Suppressor macrophage treated with lipopolysaccharide for 4 hours (primary cell): ENCODE measurements at places on chromosomes 1 and 21.

DNA sequence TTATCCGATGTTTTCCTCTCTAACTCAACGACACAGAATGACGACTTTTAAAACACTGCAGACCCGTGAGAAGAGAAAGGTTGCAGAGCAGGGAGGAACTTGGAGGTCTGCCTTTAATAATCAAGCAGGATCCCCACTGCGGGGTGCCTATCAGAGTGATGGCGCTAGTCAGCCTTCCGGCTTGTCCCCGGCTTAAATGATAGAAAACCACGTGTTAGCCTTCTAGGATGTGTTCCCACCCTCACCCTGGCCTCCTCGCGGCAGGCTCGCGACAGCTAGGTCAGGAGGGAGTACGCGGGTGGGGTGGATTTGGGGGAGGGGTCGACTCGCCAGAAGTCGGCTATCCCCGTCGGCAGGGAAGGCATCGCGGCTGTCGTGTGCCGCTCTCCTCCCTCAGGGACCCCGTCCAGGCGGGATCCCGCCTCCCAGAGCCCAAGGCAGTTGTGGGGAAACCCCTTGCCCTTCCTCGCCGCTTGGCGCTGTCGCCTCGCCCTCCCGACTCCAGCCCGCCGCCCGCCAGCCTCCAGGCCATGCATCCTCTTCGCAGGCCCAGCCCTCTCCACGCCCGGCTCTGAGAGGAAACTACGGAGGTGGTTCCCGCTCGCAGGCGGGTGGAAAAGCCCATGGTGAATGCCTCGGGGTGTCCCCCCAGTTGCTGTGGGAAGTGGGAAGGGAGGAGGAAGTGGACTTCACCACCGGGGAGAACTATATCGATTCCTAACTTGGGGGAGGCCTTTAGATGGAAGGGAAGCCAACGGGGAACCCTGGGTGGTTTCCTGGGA, 1.1 kb upstream of the SMG7 start:
- peak; percentile 99 for DNase-seq

DNA sequence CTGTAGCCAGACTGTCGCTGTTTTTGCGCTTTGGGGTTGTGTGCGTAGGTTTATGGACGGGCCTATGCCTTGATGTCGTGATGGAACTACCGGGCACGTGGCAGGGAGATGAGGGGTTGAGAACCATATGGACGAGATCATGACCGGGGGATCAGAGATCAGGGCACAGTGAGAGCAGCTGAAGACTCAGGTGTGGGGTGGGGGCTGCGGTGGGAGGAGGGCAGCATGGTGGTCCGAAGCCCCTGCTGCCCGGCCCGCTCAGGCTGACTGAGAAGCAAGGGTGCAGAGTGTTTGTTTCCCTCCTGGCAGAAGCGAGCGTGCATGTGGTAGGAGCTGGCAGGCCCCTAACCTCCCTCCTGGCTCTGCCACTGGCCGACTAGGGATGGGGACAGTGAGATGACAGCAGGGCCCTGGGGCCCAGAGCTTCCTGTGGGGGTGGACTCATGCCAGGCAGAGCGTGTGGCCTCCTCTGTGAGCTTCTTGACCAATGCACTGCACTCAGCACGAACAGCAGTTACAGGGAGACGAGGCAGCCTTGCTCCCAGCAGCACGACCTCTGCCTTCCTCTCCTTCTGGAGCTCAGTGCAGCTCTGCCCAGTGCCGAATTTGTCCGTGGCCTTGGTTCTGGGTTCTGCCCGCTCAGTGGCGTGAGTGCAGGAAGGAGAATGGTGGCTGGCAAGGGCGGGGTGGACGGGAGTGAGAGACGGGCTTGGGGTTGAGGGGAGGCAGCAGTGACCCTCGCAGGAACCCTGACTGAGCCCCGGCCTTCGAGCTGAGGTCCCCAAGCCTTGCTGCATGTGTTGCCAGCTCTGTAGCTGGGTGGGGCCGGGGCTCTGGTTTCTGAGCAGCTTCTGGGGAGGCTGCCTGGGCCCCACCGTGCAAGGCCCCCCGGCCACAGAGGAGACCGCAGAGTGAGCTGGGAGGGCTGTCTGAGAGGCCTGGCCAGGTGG, 22.2 kb upstream of the LRRC3 start:
- DNase-seq = no peak

DNA sequence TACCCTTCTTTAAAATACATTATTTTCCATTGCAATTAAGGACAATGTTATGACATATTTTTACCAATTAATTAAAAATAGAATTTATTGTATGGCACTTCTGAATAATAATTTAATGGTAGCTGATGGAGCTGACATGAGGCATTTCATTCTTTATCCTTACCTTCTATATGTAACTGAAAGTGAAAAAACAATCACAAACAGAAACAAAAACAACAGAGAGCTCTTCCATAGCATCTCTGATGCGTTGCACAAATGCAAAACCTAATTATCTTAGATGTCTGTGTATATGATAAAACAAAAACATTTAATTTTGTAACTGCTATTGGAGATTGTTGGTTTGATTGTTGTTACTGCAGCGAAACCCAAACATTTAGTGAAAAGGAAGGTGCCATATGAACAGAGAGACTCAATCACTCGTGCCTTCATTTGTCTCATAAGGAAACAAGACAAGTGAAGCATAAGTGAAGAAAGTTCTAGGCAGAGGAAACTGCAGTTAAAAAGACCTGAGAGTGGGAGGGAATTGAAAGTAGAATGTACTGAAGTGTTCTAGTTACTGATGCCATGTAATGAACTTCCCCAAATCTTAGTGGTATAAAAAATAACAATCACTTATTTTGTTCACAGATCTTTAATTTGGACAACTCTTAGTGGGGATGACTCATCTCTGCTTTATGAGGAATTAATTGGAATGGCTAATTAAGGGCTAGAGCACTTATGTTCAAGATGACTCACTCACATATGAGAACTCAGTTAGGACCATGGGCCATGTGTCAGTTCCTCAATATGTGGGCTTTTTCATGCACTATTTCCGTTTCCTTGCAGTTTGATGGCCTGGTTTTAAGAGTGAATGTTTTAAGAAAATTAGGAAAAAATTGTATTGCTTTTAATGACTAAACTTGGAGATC, 245.0 kb upstream of the OLFM3 start:
- DNase-seq = no peak

- no peak for DNase-seq
Measured at GRCh38 chr1:33762109-33762830, 101.6 kb upstream of the HMGB4 start.

DNA sequence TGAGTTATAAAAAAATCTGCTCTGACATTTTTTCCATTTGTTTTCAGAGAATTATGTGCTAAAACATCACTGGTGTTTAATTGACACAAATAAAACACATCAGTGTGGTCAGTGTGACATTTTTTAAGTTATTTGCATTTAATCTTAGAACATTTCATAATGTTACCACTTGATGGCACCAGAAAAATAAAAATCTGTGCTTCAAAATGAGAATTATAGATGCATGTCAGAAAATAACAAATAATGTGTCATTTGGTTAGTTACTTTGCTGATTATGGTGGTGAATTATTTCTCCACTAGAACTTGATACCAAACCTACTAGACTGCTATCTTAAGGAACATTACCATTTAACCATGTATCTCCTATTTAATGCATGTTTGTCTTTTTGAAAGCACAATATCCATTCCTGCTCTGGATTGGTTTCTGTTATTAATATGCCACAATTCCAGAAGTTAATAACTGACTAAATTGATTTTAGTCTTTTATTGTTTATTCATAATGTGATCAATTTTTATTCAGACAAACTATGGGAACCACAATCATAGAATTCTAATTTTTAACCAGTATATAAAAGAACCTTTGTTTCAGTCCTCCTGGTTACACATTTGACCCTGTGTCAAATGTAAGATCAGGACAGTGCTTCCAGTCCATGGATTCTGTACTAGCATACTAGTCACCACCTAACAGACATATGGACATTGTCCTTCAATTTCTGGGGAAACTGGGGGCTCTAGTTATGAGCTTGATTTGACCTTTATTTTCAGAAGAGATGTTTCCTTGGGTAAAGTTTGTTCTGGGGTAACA, 81.0 kb downstream of the RPS6KC1 start:
- DNase-seq = no peak

GRCh38 chr1:46084553-46085451, 47.6 kb downstream of the PIK3R3 start:
- no peak for DNase-seq

- DNase-seq = no peak
Measured at GRCh38 chr1:115493834-115494233, 147.9 kb upstream of the VANGL1 start.

DNA sequence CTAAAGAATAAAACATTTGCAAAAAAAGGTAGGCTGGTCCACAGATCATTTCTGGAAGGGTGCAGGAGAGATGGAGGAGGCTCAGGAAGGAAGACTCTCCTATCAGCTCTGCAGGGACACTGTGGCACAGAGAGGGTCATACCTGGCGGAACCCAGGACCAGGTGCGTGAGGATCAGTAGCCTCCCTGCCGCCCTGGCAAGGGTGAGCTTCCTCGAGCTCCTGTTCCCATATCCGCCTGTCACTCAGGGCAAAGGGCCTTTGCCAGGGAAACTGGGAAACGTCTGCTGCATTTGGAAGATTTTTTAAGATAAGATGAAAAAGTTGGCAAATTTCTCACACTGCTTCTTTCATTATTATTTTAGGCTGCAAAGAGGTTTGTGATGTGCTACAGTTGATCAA, 112.1 kb upstream of the TIAM1 start:
- DNase-seq = no peak

DNA sequence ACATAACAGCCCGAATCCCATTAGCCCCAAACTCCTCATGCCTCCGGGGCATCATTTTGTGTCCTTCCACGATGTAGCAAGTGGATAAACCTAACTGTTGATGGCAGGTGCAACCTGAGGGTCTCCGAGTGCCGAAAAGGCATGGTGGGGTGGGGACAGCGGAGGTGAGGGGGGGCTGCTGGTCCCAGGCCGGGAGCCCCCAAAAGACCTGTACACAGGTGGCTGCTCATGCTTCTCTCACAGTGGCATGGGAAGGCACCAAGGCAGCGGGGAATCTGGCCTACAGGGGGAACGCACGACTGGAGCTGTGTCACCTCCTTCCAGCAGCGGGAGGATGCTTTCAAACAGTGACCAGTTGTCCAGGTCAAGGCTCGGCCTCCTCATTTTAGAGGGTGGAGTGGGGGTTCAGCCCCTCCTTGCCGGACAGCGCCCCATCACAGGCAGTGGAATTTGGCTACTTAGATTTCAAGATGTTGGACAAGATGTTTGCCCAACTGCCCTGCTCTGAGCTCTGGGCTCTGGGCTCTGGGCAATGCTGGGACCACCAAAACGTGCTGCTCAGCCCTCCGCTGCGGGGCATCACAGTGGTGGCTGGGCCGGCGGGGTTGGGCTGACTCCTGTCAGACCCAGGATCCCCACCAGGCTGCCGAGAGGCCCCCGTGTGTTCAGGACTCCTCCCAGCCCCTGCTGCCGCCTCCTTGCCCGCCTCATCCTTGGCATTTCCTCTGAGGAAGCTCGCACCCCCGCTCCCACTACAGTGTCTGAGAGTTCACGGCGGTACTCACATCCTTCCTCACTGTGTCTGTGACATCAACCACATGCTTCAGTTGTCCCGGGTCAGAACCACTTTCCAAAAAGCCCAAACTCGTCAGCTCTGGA, 7.6 kb downstream of the DNMT3L start:
- peak; percentile 47 for DNase-seq

GRCh38 chr21:32412162-32413014, at the start of gene EVA1C:
Gene EVA1C, plus strand, starts transcription at chr21:32412706. Its CDS starts 148 bp downstream, at chr21:32412854.
- DNase-seq = peak; percentile 52

DNA sequence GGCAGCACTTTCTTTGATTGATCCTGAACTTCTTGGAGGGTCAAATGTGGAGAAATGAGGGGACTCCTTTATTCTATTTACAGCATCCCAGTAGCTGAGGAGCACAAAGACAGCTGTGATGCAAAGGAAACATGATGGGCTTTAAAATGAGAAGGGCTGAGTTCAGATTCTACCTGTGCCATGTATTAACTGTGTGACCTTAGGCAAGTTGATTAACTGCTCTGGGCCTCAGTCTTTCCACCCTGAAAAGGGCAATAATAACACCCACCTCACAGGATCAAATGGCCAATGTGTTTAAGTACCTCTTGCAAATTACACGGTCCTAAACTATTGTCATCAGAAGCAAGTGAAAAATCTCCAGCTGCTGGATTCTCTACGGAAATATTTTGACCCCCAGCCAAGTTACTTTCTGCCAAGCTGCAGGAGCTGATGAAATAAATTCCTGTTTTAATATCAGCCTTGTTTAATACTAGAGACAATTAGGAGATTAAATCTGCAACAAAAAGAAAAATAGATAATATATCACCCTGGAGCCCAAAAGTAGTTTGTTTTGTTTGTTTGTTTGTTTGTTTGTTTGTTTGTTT, 15.7 kb downstream of the TMEM81 start:
- DNase-seq = no peak

GRCh38 chr1:2019571-2020309, 595 bp downstream of the GABRD start:
- no peak for DNase-seq

GRCh38 chr1:26607186-26607585, 77.6 kb downstream of the RPS6KA1 start:
- peak; percentile 84 for DNase-seq

- DNase-seq = peak; percentile 37
Measured at GRCh38 chr1:84795966-84796600, 96.9 kb downstream of the LPAR3 start.

DNA sequence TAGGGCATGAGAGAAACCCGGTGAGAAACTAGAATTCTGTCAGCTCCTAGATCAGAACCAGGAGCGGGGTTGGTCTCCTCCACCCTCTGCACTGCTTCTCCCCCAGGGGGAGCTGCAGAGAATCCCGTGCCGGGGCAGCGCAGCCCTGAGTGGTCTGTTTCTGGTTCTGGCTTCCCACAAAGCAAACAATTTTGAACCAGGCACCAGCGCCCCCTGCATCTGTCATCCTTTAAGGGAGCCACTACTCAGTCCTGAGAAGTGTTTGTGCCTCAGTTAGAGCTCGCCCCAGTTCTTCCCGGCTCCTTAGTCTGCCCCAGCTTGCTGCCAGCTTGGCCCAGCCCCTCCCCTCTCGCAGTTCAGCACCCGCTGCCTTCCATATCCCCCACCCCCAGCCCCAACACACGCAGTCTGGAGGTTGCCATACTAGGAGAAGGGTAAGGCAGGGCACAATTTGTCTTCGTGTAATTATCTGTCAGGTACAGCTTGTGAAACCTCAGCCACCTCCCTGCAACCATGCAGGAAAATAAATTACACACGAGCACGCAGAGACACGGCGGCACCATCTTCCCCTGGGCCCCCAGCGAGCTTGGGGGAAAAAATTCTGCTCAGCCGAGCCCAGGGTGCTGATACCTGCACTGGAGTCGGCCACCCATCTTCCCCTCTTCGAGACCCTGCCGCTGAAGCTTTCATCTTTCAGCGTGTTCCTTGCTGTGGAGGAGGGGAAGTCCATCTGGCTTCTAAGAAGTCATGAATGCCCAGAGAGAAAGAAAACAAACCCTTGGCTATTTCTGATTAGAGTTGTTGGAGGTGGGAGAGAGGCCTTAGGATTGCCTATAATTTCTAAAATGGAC, 62.6 kb upstream of the CD1D start:
- DNase-seq = peak; percentile 50
